GM20000 (cell line): ENCODE measurements at places on chromosomes 13 and 19.

DNA sequence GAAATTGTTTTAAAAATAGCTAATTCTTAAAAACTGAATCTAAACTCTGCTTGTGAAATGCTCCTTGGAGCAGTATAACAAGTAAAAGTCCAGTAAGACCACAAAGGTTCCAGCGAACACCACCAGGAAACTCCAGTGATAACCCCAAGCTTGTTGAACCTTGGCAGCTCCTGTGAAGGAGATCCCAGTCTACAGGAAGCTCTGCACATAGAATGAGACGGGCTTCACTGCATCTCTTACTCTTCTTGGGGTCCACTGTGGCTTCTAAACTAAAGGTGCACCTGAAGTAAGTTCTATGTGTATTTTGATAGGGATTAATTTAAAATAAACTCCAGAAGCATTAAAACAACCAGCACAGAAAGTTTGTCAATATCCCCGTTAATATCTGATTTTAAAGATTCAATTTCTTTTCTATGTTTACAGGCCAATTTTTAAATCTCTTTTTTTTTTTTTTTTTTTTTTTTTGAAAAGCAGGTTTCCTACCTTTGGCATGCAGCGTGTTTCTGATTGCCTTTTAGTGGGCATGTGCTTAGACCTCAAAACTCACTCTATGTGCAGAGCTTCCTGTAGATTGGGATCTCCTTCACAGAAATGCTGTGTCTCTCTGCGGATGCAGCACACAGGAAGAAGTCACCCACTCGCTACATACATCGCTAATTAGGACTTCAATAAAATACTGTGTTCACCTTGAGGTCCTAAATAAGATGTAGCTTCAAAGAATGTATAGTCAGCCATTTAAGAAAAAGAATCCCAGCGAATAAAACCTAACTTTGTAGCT lies 508.5 kb downstream of the KLF12 start:
- no peak for DNase-seq

- DNase-seq: no peak
Observed at GRCh38 chr13:53127373-53127772, 98.8 kb downstream of the OLFM4 start.

- DNase-seq: peak; percentile 72
Observed at GRCh38 chr19:2385053-2385721, 25.1 kb downstream of the TMPRSS9 start.

GRCh38 chr19:17235300-17235970 lies 9.4 kb downstream of the OCEL1 start:
- DNase-seq: peak; percentile 89

GRCh38 chr13:76778853-76779252 lies 107.4 kb downstream of the KCTD12 start:
- no peak for DNase-seq

DNA sequence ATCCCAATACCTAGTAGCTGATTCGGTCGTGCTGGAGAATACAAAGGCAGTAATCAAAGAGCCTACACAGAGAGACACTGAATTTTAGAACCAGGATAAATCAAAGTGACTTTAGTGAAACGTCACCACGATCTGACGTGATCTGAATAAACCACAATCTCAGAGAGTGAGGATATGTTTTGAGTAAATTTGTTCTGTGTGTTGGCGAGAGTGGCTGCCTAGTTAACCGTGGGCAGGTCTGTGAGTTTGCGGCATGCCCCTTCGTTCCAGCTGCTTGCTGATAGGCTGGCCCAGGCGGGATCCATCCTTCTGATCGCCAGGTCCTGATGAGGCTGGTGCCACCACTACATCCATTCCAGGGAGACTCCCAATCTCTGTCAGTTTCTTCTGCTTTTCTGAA lies 40.4 kb downstream of the LRCH1 start:
- peak; percentile 35 for DNase-seq

- DNase-seq: no peak
Observed at GRCh38 chr13:113322043-113322461, 25.0 kb downstream of the LAMP1 start.

DNA sequence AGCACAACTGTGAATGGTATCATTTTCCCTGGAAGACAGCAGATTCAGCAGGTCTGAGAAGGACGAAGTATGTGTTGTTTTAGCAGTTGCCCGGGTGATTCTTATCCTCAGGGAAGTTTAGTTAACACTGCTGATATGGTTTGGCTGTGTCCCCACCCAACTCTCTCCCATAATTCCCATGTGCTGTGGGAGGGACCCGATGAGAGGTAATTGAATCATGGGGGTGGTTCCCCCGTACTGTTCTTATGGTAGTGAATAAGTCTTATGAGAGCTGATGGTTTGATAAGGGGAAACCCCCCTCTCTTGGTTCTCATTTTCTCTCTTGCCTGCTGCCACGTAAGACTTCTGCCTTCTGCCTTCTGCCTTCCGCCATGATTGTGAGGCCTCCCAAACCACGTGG lies 81.0 kb upstream of the UBAC2 start:
- DNase-seq: no peak

DNA sequence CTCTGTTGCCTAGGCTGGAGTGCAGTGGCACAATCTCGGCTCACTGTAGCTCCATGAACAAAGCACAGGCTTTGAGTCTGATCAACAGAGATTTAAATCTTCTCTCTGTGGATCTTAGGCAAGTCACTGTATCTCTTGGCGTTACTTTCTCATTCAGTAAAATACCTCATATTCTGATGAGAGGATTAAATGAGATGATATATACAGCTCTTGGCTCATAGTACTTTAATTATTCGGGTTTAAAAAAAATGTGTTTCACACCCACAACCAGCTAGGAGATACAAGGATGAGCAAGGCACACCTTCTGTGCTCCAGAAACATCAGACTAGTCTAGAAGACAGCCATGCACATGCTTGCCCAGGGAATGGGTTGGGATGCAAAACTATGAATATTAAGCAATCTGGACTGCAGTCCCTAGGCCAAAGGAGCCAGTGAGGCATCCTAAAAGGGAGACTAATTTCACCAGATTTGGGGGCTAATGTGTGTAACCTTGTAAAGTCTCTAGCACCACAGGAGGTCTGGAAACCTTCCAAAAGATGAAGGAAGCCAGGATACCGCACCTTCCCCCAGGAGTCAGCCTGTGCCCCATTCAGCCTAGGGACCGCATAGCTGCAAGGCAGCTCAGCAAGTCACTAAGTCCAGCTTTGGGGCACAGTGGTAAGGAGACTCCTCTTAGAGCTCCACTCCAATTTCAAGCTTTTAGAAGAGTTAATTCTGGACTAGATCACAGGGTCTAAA lies 2.5 kb downstream of the VPS36 start:
- no peak for DNase-seq

- DNase-seq: no peak
Observed at GRCh38 chr19:39082745-39083598, 1.2 kb upstream of the ACP7 start.

DNA sequence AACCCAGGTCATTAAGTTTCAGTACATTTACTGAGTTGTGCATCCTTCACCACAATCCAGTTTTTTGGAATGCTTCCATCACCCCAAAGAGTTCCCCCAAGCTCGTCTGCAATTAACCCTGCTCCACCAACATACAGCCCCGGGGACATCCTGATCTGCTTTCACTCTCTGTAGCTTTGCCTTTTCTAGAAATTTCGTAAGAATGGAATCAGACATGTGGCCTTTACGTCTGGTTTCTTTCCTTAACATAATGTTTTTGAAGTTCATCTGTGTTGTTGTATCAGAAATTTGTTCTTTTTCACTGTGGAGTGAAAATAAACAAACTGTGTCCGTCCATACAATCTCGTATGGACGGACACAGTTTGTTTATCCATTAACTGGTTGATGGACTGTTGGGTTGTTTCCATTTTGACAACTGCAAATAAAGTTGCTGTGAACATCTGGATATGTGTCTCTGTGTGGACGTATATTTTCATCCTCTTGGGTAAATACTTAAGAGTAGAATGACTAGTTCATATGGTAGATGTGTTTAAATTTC lies 2.9 kb downstream of the KLHL26 start:
- no peak for DNase-seq
